ENCODE measurements at places on chromosomes 12 and 14. TPM values are rescaled to one million over a fixed set of nuclear protein-coding genes. Genes with fewer than 3 reads are reported as not detected.
A peak's percentile ranks its signal among the peaks of the same experiment; 100 is the strongest.

- H3K27me3 ChIP-seq: peaks cover 28% of the 10 kb centered on the region
- H3K36me3 ChIP-seq: peaks cover 2% of the 10 kb centered on the region
- H3K4me3 ChIP-seq: peak overlapping the region; percentile 57
- peak overlapping the region; percentile 84 for H3K27ac ChIP-seq
- H3K4me1 ChIP-seq: peaks cover 8% of the 10 kb centered on the region
Measured at GRCh38 chr14:21711360-21711961, 37.8 kb upstream of the OR4E1 start.

- H3K27ac ChIP-seq: no peak overlapping the region
- no peaks in the 10 kb centered on the region for H3K36me3 ChIP-seq
- H3K27me3 ChIP-seq: peaks cover 11% of the 10 kb centered on the region
- DNase-seq: no peak
- H3K4me3 ChIP-seq: no peak overlapping the region
Measured at GRCh38 chr14:23670481-23670880, 34.3 kb downstream of the DHRS2 start.

The DBX2 gene
- total RNA-seq: not detected

DNA sequence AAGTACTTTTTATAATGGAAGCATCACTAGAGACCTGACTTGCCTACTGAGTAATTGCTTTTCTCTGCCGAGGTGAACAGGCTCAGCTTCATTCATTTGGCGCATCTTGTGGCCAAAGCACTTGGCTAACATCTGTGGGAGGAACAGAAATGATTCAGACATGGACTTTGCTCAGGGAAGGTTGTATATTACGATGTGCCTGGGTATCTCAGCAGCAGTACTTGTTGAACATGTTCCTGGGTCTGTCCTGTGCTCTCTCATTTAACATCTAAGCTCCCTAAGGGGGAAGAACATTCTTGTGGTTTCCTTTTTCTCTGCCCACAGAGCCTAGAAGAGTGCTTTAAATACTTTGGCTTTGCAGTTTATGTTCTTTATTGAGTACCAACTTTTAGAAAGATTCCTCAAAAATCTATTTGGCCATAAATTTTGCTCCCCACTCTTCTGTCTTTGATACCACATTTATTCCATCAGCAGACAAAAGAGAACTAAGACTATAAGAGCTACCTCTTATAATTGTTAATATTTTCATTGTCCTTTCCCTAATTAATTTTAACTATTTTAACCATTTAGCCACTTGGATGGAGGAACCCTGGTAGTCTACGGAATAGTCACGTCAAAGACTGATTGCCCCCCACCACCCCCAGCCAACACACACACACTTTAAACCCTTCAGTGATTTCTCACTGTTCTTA, 101.2 kb upstream of the EGLN3 start:
- H3K27ac ChIP-seq: no peak overlapping the region
- no peak for DNase-seq
- no peaks in the 10 kb centered on the region for H3K27me3 ChIP-seq

The PMEL gene
- total RNA-seq: not detected

The APAF1 gene
- total RNA-seq: 26.1 TPM

DNA sequence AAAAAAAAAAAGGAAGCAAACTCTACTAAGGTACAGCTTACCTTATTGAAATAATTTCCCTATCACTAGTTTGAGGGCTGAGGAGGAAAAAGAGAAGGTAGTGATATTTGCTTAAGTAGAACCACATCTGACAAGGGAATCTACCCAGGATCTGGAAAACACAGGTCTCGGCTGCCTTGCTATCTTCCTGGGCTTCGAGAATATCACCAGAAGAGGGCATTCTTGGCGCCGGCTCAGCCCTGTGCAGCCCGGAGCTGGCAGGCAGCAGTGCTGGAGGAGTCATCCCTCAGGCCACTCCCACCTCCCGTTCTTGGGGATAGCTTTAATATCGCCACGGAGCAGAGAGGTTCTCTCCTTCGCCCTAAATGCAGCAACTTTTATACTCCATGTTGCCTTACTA, 1181.2 kb downstream of the VRK1 start:
- no peaks in the 10 kb centered on the region for H3K27me3 ChIP-seq
- peaks cover 11% of the 10 kb centered on the region for H3K36me3 ChIP-seq
- peak overlapping the region; percentile 86 for H3K27ac ChIP-seq
- peak; percentile 62 for DNase-seq

Measured in naive thymus-derived CD8-positive, alpha-beta T cell (primary cell).